ENCODE measurements at places on chromosomes 5 and 9. TPM values are rescaled to one million over a fixed set of nuclear protein-coding genes. Genes with fewer than 3 reads are reported as not detected.

Gene C9orf153
- total RNA-seq: 0.34 TPM

Gene LMX1B
- total RNA-seq: 1.1 TPM

Gene FGF10
- not detected for total RNA-seq

Gene MOCS2
- total RNA-seq: 29.8 TPM

Gene CCDC171
- total RNA-seq: 0.31 TPM

Gene NR4A3
- total RNA-seq: 1.5 TPM

Gene CDC25C
- total RNA-seq: 8.8 TPM

Gene SLC25A2
- total RNA-seq: not detected

Gene ADAMTS13
- 0.60 TPM for total RNA-seq

Gene PROB1
- total RNA-seq: 0.19 TPM

Gene FOXD4L3
- total RNA-seq: 0.14 TPM

Gene SPRY4
- 11.4 TPM for total RNA-seq

Gene SLC2A6
- total RNA-seq: 17.1 TPM

Gene RASGEF1C
- 0.10 TPM for total RNA-seq

Gene LRRC14B
- not detected for total RNA-seq

Gene MSX2
- 4.9 TPM for total RNA-seq

Gene CDKN2A
- not detected for total RNA-seq

Gene PALM2AKAP2
- total RNA-seq: 0.36 TPM

Gene HK3
- not detected for total RNA-seq

Gene DAB2
- 7.0 TPM for total RNA-seq

Gene BTNL9
- total RNA-seq: 1.1 TPM

Gene F2RL2
- 3.6 TPM for total RNA-seq

Gene IL3
- total RNA-seq: not detected

Gene ORM1
- not detected for total RNA-seq

Gene PLEKHG4B
- total RNA-seq: 1.8 TPM

Gene ISL1
- not detected for total RNA-seq

Gene FSTL4
- total RNA-seq: 4.1 TPM

Measured in A549 treated with AZD2906 at 1 μM for 4 hours (cell line).